ENCODE measurements at places on chromosomes 13 and 19. TPM values are rescaled to one million over a fixed set of nuclear protein-coding genes. Genes with fewer than 3 reads are reported as not detected.

- no peak for DNase-seq
Observed at GRCh38 chr13:53089951-53090350, 61.3 kb downstream of the OLFM4 start.

GRCh38 chr13:34884366-34884765 is 57.7 kb upstream of the NBEA start:
- no peak for DNase-seq

DNA sequence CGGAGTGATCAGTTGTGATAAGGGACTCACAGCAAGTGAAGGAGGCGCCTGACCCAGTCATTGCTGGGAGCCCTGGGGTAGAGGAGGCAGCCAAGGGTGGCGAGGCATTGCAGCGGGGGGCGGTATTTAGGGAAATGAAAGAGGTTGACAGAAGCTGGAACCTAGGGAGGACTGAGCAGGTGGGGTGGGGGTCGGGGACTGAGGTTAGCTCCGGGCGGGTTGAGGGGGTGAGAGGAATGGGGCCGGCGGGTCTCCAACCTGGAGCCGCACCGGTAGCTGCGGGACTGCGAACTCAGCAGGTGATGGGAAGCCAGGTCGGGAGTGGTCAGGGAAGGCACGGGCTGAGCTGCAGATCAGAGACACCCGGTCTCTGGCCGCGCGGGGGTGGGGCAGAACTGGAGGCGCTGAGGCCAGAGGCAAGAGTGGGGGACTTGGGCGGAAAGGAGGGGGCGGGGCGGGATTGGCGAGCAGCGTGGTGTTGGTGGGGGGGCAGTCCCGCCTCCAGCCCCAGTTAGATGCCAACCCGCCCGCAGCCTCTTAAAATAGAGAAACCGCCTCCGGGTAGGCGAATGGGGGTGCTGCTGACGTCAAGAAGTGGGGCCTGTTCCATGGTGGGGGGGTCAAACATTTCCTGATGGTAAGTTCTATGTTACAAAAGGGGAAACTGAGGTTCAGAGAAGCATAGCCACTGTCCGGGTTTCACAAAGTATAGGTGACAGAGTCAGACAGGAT is 1.5 kb downstream of the MAST3 start:
- DNase-seq = no peak

- DNase-seq = no peak
Observed at GRCh38 chr13:40063703-40064102, 408.2 kb downstream of the COG6 start.

DNA sequence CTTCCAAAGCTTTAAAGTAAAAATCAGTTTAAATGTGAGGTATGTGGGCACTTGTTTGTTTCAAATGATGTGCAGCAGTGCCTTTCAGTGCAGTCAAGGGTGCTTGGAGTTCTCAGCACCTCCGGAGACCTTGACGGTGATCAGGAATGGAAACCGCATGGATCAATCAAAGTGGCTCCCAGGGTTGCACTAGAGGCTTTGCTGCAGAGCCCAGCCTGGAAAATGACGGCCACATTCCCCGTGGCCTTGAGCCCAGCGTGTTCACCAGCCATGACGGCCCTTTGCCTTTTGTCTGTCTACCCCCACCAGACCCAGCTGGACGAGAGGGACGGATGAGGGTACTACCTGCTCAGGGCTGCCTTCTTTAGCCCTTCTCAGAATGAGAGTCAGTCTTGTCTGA is 320.0 kb downstream of the TEX29 start:
- DNase-seq = peak; percentile 28

- no peak for DNase-seq
Observed at GRCh38 chr19:55319785-55320184, 5.4 kb downstream of the TMEM150B start.

GRCh38 chr13:52845334-52845761 is 3.1 kb downstream of the PCDH8 start:
- DNase-seq = no peak

DNA sequence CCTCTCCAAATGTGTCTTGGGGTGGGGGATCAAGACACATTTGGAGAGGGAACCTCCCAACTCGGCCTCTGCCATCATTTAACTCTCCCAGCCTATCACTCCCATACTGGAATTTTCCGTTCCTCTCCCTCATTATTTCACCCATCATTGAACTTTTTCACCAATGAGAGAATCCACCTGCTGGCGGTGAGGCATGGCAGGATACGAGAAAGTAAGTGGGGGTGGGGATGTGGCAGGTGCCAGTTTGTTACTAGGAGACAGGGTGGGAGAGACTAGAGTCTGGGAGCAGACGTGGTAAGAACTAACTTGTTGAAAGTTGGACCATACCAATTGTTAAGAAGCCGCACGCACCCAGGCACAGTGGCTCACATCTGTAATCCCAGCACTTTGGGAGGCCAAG is 6.9 kb downstream of the GIPR start:
- DNase-seq = no peak

- DNase-seq = peak; percentile 63
Observed at GRCh38 chr19:49591731-49592485, 926 bp downstream of the PRR12 start.

GRCh38 chr19:47486900-47487299 is 2.9 kb upstream of the KPTN start:
- no peak for DNase-seq

- DNase-seq = no peak
Observed at GRCh38 chr13:45332831-45333219, 8.2 kb downstream of the TPT1 start.

GRCh38 chr13:85741017-85741416 is 58.2 kb downstream of the SLITRK6 start:
- no peak for DNase-seq

DNA sequence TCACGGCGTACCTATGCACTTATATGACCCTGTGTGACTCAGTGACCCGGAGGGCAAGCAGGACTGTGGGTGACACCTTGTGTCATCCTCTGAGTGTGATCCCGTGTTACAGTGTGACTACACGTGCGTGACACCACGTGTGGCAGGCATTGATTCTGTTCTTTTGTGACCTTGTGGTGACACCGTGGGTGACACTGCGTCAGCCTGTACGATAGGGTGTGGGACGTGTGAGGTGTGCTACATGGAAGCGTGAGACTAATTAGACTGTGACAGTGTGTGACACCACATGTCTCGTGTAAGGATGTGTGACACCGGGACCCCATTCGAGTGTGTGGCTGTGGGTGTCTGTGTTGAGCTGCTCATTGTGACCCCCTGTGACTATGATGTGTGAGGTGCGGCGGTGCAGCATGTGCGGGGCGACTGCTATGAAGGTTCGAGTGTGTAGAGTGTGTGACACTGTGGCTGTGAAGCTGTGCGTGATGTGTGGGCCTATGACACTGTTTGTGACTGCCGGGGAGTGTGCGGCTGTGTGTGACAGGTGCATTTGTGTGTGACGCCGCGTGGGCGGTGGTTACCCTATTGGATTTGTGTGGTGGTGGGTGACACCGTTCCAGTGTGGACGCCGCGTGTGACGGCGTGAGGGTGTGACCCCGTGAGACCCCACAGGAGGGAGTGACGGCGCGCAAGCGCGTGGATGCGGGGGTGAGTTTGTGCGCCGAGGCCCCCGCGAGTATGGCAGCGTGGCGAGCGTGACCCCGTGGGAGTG is 399 bp upstream of the SPTBN4 start:
- DNase-seq = peak; percentile 48

DNA sequence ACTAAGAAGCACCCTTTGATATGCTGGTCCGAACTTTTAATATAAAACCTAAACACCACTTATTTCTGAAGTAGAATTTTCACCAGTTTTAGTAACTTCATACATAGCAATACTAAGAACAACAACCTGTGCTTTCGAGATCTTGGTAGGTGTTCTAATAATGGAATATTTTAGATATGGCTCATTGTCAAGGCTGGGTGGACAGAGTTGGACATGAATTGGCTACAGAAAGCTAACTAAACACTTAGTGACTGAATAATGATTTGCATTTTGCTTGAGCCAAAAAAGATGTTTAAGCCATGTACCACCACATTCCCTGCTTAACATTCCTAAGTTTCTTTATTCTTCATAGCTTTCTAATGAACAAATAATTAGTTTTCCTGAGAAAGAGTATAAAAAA is 344.3 kb upstream of the SGCG start:
- no peak for DNase-seq

DNA sequence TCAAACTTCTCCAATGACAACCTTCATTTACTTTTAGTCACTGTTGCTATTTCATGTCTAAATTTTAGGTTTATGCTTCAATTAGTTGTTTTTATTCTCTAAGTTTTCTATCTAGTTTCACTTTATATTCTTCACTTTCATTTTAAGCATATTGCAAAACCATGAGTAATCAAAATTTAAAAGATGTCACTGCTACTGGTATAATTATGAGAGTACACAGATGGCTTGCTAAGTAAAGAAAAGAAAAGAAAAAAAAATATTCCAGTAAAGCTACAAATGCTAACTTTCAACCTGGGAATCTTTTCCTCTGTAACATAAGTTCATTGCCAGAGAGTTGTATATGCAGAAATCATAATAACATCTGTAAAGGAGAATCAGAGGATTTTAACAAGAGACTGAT is 1624.7 kb downstream of the PCDH9 start:
- DNase-seq = no peak

DNA sequence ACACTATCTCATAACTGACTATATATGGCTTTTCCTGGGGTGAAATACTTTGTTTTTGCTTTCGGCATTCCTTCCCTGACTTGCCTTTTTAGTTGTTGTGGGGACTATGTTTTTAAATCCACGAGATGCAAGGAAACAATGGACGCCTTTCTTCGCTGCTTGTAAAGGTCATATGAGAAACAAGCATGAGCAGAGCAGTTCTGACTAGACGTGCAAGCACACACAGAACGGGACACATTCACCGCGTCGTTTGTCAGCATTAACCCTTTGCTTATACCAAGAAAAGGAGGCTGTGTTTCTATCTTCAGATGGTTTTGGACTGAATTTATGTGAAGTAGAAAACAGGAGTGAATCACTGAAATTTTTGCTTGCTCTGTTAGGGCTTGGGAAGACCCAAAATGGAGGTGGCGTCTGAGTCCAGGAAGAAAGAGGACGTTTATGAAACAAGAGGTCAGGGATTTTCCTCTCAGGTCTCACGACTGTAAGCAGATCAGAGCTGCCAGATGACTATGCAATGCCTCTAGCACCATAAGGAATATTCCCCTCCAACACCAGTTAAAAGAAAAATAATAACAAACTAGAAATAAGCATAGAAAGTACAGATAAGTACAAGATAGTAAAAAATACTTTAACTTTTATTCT is 358.9 kb downstream of the DLEU7 start:
- no peak for DNase-seq

DNA sequence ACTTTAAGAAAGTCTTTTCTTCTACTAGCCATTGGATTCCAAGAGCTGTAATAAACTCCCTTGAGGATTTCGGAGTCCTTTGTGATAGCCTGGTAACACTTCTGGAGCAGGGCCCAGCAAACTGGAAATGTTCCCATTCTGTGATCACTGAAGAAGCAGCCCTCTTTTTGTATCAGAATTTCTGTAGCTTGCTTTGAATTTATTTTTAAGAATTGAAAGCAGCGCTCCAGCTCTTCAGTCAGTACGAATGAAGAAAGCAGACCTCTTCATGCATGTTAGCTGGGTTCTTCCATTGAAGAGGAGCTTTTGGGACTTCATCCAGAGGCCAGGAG is 141.5 kb downstream of the AKAP11 start:
- DNase-seq = no peak

DNA sequence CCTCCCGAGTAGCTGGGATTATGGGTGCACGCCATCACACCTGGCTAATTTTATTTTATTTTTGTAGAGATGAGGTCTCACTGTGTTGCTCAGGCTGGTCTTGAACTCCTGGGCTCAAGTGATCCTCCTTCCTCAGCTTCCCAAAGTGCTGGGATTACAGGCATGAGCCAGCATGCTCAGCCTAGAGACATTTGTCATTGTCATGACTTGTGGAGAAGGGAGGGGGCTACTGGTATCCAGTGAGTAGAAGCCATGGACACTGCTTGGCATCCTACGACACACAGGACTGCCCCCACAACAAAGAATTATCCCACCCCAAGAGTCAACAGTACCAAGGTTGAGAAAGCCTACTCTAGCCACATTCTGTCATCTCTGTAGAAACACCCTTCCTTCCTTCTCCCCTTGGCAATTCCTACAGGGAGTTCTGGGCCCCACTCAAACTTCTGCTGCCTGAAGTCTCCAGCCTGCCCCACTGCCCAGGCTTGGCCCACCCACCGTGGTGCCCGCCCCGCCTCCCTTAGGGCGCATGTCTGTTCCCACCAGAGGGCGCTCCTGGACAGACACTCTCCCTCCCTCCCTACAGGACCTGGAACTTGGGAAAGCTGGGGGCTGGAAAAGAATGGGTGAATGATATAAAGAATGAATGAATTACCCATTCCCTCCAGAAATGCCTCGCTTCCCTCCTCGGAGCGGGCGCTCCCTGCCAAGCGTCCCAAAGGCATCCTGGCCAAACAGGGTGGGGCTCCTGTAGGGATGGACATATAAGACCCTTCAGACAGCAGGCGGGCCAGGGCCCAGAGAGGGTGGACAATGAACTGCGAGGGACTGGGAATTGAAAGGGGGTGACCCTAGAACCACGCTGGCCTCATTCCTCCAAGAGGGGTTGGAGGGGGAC is 5.5 kb upstream of the EMP3 start:
- peak; percentile 86 for DNase-seq

DNA sequence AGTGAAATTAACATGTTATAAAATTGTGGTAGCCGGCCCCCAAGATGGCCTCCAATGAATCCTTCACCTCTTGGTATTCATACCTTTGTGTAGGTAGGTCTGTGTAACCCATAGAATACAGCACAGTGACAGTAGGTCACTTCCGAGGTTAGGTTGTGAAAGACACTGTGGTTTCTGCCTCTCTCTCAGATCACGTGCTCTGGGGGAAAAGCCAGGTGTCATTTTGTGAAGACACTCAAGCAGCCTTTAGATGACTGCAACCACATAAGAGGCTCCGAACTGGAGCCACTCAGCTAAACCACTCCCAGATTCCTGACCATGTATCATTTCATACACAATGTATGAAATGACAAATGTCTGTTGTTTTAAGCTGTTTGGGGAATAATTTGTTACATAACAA is 9.8 kb upstream of the USPL1 start:
- DNase-seq = no peak

- DNase-seq = no peak
Observed at GRCh38 chr13:92459306-92459705, 767.3 kb upstream of the GPC6 start.

ZNF112 gene
- total RNA-seq = 0.99 TPM

GPR4 gene
- 0.83 TPM for total RNA-seq

C19orf73 gene
- 6.5 TPM for total RNA-seq

SIGLEC6 gene
- total RNA-seq = not detected

ATP1A3 gene
- total RNA-seq = 0.07 TPM

LILRB2 gene
- total RNA-seq = 3.7 TPM

ZSCAN4 gene
- total RNA-seq = not detected

EDDM13 gene
- total RNA-seq = not detected
